ENCODE measurements at places on chromosomes 5 and 9. TPM values are rescaled to one million over a fixed set of nuclear protein-coding genes. Genes with fewer than 3 reads are reported as not detected.

NPR2 gene
- total RNA-seq = 5.2 TPM

GRXCR2 gene
- total RNA-seq = not detected

C5orf34 gene
- total RNA-seq = 7.2 TPM

DNA sequence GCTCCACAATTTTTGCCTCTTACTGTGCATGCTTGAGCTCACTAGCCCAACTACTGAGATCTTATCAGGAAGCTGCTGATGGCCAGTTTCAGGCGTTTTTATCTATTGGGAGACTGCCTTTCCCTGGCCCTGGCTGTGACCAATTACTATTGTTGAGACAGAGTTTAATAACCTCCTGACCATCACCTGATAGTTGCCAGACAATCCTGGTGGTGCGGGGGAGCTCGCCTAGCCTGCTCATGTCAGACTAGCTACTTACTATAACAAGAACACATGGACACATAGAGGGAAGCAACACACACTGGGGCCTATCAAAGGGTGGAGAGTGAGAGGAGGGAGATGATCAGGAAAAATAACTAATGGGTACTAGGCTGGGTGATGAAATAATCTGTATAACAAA is 13.0 kb upstream of the OXCT1 start:
- DNase-seq = no peak

DNA sequence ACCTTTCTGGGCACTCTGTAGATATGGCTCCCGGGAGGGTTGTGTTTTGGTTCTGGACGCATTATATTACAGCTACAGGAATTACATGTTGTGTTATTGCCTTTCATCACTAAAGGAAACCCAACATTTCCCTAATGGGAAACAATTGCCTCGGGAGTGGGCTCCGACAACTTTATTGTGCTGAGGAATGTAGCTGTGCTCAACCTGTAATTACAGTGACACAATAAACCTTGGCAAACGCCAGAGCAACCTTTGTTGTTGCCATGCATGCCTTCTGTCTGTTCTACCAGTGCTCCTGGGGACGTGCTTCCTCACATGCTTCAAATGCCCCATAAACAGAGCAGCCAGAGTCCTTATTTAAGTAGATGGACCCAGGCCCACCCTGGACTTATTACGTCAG is 182.4 kb downstream of the DIRAS2 start:
- DNase-seq = no peak

DNA sequence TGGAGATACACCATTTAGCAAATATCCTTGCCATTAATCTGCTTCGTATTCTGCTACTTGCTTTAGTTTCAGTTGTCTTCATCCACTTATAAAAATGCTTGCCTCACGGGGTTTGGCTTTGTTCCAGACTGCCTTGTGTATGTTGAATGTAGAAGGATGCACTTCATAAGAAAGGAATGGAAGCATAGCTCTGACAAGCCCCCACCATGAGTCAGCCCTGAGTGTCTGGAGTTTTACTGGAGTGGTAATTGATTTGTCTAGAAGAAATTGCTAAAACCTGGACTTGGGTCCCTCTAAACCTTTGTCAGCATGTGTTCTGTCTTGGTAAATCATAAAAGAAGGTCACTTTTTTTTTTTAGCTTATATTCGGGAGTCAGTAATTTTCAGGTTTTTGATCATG is 4.6 kb downstream of the TEX48 start:
- DNase-seq = peak; percentile 100

- no peak for DNase-seq
Observed at GRCh38 chr9:133129001-133129795, 8.2 kb upstream of the RALGDS start.
